Central memory CD8-positive, alpha-beta T cell (primary cell): ENCODE measurements at places on chromosomes 1 and 21.

DNA sequence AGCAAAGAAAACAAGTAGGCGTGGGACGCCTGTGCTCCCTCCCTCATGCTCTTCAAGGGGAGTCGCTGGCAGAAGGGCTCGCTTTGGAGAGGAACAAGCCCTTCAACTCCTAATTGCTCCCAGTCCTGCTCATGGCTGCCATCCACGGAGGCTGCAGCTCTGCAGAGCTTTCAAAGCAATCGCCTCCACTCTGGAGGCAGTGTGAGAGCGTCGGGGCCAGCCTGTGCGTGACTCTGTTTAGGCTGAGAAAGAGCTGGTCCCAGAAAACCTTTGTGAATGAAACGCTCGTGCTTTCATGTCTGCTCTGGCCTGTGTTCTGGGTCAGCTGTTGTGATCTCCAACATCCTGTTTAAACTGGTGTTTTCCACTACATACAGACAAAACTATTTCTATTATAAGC is 23.9 kb upstream of the RUNX1 start:
- no peak for DNase-seq

GRCh38 chr1:36576118-36576517 is 93.4 kb upstream of the CSF3R start:
- peak; percentile 18 for DNase-seq

- no peak for DNase-seq
Observed at GRCh38 chr1:183039985-183040447, 16.8 kb downstream of the LAMC1 start.

DNA sequence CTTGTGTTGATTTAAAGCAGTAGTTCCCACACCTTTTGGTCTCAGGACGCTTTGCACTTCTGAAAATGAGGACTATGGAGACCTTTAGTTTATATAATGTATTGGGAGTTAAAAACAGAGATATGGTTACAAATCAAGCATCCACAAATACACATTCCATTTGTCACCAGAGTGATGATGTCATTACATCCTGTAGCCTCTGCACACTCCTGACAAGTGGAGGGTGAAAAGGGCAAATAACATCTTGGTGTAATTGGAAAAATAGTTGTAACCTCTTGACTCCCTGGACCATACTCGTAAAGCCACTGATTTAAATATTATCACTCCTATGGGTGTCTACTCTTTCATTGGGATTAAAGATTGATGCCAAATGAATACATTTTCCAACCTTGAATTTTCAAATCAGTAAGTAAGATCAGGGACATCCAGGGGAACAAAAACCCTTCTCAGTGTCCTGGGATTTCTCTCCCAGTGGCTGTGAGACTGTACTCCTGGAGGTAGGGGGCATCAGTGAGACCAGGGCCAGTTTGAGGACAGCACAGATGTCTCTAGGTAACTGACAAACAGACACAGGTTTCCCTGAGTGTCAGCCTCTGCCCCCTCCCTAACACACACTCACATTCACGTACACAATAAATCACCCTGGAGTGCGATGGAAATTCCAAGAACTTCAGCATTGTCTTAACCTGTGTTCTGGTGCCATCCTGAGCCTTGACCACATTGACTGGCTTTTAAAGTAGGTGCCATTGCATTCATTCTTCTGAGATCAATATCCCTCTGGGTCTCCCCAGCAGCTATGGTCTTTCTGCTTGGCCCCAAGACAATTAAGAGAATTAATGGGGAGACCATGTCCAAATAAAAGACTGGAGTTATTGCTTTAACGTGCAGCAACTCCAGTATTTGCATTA is 63.0 kb downstream of the NR5A2 start:
- DNase-seq = no peak

- no peak for DNase-seq
Observed at GRCh38 chr1:214216021-214216420, 64.9 kb upstream of the SMYD2 start.

GRCh38 chr1:202807451-202807925 is 733 bp downstream of the KDM5B start:
- no peak for DNase-seq

GRCh38 chr1:19536519-19536918 is 51.2 kb upstream of the CAPZB start:
- no peak for DNase-seq

DNA sequence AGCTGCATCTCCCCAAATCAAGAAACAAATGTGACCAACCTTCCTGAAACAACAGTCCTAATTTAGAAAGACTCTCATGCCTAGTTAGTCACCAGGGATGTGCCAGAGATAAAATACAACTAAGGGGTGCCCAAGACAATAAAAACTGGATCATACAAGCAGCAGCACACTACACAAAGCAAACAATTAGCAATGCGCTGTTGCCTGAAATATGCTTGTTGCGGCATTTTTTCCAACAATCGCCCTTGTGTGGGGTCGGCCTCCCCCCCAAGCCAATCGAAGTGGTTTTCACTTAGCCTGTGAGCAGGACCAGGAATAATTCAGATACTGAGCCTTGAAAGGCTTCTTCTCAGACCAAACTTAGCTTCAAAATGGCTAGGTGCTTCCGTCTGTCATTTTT is 1.4 kb upstream of the STMN1 start:
- no peak for DNase-seq

- no peak for DNase-seq
Observed at GRCh38 chr1:110879758-110880606, 7.0 kb downstream of the CD53 start.

- DNase-seq = no peak
Observed at GRCh38 chr1:184188037-184188436, 136.5 kb downstream of the TSEN15 start.

DNA sequence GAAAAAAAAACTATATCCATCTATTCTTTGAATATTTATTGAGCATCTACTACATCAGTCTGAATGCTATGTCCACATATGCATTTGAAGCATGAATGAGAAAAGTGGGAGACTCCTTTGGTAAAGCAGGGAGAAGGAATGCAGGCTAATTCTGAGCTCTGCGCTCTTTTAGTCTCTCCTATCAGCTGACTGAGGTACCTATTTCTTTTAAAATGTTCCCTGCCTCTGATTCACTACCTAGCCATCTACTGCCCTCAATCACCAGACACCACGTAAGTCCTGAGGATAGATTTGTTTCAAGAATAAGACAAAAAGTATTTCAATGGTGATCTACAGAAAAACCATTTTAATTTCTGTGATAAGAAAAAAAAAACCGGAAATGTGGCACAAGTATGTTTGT is 3.8 kb upstream of the RGS13 start:
- DNase-seq = no peak

DNA sequence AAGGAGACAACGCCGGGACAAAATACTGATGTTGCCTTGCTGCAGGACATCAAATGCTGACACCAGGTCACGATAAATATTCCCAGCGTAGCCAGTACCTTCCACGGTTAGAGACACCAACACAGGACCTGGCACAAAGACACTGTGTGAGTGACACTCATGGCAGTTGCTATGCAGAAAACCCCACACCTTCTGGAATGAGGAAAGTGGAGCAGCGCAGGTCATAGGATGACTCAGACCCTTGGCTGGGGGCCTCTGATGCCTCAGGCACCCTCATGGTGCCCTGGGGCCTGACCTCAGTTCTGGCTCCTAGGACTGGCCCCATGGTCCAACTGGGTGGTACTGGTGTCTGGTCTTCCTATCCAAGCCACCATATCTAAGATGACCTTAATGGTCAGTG is 7.0 kb downstream of the DCST2 start:
- DNase-seq = no peak

DNA sequence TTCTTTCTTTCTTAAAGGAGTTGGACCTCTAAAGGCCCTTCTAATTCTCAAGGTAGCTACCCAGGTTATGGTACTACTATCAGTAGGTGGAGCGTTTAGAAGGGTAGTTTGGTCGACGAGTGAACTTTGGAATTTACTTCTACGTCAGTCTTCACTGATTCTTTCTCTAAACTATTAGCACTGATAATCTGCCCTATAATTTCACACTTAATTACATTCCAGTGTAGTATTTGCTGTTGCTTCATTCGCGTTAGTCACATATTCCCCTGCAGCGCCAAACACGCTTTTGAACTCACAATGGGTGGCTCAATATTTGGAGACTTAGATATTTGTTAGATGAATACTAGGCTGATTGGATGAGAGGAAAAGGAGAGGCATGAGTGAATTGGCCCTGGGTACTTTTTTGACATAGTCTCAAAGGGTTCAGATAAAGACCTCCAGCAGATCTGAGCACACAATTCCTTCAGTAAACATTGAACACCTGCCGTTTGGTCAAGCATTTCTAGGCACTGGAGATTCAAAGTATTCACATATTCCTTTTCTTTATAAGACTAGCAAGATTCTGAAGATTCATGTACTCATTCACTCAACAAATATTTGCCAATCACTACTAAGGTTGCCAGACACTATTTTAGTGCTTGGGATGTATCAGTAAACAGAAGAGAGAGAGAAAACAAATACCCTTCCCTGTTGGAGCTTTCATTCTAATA is 929 bp upstream of the FOXJ3 start:
- DNase-seq = no peak

GRCh38 chr1:211591980-211592493 is 13.1 kb upstream of the SLC30A1 start:
- no peak for DNase-seq

- no peak for DNase-seq
Observed at GRCh38 chr1:237146241-237146640, 104.3 kb downstream of the RYR2 start.

GRCh38 chr1:6109688-6110087 is 64.0 kb downstream of the KCNAB2 start:
- no peak for DNase-seq

GRCh38 chr1:47411436-47411835 is 4.6 kb upstream of the FOXE3 start:
- DNase-seq = no peak

- peak; percentile 79 for DNase-seq
Observed at GRCh38 chr1:27395441-27396195, 3.2 kb downstream of the GPR3 start.

DNA sequence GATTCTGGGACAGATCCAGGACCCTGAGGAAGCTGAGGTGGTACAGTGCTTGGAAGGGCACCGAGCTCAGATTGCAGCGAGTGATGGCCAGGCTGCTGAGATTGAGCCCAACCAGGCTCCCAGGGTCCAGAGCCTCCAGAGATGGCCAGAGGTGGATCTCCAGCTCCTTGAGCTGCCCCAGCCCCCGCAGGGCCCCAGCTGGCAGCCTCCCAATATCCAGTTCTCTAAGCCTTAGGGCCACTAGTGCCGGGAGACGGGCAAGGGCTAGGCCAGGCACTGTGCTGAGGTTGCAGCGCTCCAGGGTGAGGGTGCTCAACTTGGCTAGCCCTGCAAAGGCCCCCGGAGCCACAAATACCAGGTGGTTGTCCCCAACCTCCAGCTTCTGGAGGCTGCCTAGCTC is 3.4 kb downstream of the LINGO4 start:
- no peak for DNase-seq

- DNase-seq = no peak
Observed at GRCh38 chr1:234206651-234207284, 166.5 kb upstream of the COA6 start.

DNA sequence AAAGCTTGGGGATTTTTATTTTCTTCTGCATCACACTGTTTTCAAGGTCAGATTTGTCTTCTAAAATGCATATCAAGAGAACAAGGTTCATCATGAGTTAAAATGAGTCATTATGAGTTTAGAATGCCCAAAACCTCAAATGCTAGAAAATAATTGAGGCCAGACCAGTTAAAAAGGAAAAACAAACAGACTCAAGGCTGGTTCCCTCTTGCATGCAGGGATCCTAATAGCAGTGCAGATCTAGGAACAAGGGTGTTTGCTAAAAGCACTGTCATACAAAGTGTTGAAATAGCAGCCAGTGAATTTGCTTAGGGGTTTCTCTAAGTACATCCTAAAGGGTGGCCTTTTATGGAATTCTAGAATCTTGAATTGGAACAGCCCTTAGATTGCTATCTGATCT is 15.3 kb downstream of the BEND5 start:
- no peak for DNase-seq

DNA sequence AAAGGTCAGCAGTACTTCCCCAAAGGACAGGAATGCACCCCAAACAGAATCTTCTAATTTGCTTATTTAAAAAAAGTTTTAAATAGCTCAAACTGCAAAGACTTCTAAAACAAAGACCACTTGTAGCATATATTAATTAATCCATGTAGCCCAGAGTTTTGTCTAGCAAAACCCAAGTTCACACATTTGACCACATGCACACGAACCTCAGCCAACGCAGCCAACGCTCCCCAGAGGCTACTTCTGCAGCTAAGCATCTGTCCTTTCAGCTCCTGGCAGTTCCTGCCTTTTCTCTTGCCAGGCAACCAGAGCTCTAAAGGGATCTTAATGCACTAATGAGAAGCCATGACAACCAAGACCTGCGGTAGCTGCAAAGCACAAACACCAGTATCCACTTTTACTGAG is 89.6 kb downstream of the RERE start:
- no peak for DNase-seq

DNA sequence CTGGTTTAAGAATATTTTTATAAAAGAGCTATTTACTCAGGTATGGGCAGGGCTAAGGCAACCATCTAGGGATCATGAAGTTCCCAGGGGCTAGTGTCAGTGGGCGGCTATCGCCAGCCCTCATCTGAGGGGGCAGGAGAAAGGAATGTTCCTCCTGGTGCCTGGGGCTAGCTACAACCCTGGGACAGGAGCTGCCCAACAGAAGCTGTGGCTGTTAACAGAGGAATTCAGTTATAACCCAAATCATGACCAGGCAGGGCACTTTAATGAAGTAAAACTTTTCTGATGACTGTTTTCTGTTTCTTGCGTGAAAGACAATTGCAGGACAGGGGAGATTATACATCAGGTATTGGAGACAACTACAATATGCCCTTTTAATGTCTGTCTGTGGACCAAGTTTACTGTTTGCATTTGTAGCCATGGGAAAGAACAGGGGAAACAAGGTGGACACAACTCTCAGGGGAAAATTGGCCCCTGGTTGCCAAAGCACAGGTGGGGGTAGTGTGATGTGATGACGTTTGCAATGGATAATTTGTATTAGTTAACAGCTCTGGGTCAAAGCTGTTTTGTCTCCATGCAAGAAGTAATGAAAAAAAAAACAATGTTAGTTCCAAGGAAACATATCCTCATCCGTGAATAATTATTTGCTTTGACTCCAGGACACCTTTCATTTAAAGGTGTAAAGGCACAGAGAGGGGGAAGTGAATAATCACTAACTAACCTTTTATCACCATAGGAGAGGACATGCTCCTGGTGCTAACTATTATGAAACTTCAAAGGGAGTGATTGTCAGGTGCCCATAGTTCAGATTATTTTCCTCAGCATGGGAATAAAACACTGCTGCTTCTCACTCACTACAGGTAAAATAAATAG is 105.2 kb downstream of the TSEN15 start:
- no peak for DNase-seq

- DNase-seq = no peak
Observed at GRCh38 chr1:27970401-27970800, 10.6 kb downstream of the XKR8 start.

DNA sequence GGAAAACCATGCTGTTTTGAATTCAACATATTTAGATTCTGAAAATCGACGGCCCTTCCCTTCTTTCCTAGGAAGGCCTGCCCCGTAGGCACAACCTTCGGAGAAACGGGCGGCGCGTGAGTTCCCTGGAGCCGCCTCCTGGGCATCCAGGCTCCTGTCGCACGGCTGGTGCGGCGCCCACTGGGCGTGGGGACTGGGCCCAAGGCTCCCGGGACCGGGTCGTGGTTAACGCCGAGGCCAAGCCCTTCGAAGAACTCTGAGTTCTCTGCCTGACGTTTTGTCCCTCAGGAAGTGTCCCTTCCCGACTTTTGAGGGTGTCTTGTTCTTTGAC is 19.2 kb upstream of the TBX15 start:
- no peak for DNase-seq
